ENCODE measurements at places on chromosomes 7 and 10. TPM values are rescaled to one million over a fixed set of nuclear protein-coding genes. Genes with fewer than 3 reads are reported as not detected.

Gene CCDC172
- total RNA-seq, result not detected

Gene CTBP2
- 174 TPM for total RNA-seq

Gene GCC1
- total RNA-seq, result 14.9 TPM

Gene KIAA1549
- 40.2 TPM for total RNA-seq

Gene SORBS1
- 221 TPM for total RNA-seq

Gene PLCE1
- total RNA-seq, result 0.25 TPM

Gene FEZF1
- total RNA-seq, result 12.7 TPM

Gene PNLIP
- total RNA-seq, result not detected

Gene ZFAND4
- 33.0 TPM for total RNA-seq

Gene SH2D4B
- 0.12 TPM for total RNA-seq

Gene SERPINE1
- total RNA-seq, result not detected

Gene ADAM8
- total RNA-seq, result 5.4 TPM

Gene RBM20
- total RNA-seq, result 5.8 TPM

Gene MSS51
- total RNA-seq, result 3.5 TPM
